ENCODE measurements at places on chromosomes 5 and 9.

DNA sequence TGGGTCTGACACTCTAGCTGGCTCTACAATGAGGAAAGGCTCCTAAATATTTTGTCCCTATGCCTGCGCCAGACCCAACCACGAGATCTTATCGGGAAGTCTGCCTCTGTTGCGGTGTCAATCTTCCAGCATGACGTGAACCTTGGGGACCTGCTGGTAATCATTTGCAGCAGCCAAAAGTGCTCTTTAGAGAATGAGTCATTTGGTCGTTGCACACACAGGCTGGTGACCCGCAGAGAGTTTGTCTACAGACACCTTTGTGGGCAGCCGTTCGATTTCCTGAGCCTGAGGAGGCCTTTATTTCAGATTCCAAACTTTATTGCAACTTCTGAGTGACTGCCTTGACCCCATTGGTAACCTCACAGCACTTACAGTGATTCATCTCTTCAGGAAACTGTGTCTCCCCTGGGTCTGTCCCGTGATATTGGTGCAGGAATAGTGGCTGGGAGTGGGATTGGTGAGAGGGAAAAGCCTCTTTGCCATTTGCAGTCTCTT is 326.1 kb downstream of the NSG2 start:
- DNase-seq, result no peak

DNA sequence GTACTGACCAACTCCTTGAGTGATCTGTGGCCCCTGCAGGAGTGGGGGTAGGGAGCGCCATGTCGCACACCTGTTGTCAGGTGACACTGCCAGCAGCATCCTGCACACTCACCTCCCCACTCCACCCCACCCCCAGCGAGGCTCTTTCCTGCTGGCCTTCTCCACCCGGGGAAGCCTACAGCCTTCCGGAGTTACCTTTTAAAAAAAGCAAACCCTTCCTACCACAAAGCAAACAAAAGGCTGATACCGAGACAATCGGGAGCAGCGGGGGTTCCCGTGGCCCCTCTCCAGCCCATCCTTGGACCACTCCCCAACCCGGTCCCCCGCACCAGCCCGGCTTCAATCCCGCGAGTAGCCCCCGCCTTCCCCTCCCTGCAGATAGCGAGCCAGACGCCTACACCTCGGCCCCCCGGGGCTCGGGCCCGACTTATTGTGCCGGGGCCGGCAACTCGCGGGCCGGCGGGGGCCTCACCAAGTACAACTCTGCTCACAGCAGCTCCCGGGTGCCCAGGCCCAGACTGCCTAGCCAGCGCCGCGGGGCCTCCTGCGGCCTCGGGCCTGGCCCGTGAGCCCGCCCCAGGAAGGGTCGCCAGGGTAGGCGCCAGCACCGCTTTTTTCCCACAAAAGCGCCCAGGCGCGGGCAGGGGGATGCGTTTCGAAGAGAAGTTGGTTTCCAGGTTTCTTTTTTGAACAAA is 724 bp downstream of the MACROH2A1 start:
- no peak for DNase-seq

GRCh38 chr5:13251623-13252376 is 692.7 kb downstream of the DNAH5 start:
- no peak for DNase-seq

DNA sequence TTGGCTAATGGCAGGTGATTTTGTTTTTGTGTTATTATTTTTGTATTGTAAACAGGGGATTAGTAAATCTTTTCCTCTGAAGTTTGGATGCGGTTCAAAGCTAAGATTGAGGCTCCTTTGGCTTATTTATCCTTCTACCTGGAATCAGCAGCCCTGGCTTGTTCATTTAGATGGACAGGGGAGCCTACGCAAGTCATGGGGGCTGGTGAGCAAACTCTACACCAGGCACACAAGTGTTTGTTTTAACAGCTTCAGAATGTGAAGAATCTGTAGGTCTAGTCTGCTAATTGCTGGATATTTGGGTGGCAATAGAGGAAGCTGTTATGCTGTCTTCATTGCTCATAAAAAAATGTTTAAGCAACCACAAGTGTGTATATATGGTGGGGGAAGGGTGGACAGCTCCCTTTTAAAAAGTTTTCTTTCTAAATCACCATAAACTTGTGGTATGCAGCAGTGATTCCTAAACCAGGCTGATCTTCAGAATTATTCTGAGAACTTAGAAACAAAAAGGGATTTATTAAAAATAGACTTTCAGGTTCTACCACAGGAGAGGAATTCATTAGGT is 20.7 kb downstream of the ZNF462 start:
- DNase-seq, result no peak

DNA sequence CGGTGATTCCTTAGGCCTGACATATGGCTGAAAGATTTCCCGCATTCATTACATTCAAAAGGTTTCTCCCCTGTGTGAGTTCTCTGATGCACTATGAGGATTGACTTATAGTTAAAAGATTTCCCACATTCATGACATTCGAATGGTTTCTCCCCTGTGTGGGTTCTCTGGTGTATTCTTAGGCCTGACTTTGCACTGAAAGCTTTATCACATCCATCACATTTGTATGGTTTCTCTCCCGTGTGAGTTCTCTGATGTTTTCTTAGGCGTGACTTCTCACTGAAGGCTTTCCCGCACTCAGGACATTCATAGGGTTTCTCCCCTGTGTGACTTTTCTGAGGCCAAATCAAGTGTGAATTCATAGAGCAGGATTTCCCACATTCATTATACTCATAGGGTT is 35.8 kb downstream of the ZNF782 start:
- DNase-seq, result no peak

GRCh38 chr5:160001457-160001856 is 7.5 kb upstream of the TTC1 start:
- DNase-seq, result no peak

DNA sequence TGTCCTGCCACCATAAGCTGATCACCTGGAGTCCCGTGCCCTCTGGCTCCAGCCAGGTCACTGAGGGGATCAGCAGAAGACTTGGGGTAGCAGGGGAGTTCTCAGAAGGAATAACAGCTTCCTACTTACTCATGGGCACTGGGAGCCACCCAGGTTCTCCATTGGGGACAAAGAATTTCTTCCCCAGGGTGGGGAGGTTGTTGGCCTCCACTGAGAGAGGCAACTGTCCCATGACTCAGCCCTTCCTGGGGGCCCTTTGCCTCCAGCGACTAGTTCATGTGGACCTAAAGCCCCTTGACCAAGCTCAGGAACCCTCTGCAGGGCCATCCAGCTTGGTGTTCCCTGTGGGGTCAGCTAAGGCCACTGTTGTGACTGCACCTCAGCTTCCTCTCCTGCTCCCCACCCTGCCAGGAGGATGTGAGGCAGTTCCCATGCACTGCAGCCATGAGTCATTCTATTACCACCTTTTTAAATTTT is 175.0 kb downstream of the AUH start:
- no peak for DNase-seq

DNA sequence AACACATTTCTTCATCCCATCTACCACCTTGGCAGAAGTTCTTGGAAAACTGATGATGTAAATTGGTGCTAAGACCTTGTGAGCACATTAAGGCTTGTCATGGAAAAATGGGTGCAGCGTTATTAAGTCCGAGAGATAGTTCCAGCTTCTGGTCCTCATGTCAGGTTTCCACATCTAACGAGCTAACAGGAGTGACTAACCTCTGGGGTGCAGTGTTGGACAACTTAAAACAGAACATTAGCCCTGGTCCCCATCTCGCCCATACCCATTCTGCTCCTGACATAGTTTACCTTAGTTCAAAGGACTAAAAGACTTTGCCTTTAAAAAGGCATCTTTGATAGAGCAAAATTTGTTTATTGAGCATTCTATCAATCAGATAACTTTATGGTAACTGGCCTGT is 128.0 kb downstream of the SLC1A3 start:
- no peak for DNase-seq

DNA sequence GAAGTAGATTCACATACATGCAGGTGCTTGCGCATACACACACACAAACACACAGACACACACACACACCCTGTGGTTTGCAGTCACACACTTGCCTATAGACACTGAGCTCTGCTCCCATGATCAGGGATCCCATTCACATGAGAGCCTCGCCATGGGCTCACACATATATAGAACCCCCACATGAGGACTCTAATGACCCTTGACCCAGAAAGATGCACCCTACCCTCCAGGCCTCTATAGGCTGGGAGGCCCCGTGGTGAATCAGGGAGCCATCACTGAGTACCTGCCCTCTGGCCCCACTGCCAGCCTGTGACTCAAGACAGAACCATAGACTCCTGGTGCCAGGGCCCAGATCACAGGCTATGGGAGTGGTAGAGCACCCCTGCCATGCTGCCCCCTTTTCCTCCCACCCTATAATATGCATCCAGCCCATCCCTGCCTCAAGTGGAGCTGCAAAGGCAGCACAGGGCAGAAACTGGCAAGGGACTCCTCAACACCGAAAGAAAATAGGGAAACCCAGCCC is 3.3 kb upstream of the AQP3 start:
- no peak for DNase-seq

- no peak for DNase-seq
Measured at GRCh38 chr5:94969174-94969573, 315.7 kb downstream of the MCTP1 start.

GRCh38 chr5:81969226-81969625 is 2.6 kb upstream of the ATG10 start:
- no peak for DNase-seq

- DNase-seq, result no peak
Measured at GRCh38 chr5:171984748-171985419, 21.6 kb downstream of the FBXW11 start.

DNA sequence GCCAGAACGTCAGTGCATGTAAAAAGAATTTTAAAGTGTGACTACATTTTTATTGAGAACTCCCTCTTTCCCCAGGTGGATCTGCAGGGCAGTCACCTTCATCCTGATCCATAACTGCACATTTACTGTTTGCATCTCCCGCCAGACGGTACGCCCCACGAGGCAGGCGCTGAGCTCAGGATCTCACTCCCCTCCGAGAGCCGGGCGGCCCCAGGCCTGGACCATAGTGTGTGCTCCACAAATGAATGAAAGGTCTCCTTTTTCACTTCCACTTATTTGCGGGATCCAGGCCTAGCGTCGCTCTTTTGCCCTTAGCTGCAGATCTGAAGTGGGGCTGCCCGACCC is 378 bp downstream of the DROSHA start:
- no peak for DNase-seq

GRCh38 chr5:9415091-9415490 is 130.8 kb downstream of the SEMA5A start:
- no peak for DNase-seq

DNA sequence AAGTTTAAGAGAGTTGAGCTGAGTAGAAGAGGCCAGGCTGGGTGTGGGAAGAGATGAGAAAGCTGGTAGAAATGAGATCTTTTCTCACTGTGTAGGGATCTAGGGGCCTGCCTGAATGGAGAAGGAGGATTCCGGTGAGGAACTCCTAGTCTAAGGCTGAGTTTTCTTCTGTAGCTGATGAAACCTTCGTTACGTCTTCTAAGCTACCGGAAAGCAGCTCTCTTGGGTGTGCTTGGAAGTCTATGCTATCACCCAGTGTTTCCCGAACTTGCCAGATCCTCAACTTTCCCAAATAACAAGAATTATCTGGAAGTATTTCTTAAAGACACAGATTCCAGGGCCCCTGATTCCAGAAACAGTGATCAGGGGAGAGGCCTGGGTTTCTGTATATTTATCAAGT is 55.4 kb upstream of the TNFSF15 start:
- DNase-seq, result no peak

DNA sequence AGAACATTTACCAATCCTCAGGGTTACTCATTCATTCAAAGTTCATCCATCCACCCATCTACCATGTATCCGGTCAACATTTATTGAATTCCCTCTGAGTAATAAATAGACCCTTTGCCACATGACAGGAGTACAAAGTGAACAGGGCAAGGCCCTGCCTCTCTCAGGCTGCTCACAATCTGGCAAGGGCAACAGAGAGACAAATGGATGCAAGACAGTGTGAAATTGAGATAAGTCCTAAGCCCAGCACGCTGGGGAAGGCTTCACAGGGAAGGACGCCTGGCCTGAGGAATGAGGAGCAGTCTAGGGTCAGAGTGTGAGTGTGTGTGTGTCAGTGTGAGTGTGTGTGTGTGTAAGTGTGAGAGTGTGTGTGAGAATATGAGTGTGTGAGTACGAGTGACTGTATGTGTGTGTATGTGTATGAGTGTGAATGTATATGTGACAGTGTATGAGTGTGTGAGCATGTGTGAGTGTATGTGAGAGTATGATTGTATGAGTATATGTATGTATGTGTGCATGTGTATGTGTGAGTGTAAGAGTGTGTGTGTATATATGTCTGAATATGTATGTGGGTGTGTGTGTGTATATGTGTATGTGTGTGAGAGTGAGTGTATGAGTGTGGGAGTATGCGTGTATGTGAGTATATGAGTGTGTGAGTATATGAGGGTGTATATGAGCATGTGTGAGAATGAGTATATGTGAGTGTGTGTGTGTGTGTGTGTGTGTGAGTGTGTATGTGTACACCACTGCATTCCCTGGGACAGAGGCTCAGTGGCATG is 145.6 kb downstream of the FSTL4 start:
- no peak for DNase-seq

DNA sequence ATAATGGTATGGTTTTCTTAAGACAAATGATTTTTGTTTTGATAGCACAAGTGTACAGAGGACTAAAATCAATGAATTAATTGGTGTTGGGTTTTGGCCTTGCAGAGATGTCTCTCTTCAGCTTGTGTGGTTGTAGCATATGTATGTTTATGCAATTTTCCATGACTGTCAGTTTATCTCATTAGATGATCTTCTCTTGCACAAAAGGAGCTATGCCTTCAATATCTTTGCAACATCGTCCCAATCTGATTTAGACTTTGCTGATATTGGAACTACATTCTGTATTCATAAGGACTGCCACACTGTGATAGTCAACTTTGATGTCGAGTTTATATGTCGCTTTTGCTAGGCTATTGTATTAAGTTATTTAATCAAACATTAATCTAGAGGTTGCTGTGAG is 140.0 kb upstream of the TAF11L2 start:
- no peak for DNase-seq

DNA sequence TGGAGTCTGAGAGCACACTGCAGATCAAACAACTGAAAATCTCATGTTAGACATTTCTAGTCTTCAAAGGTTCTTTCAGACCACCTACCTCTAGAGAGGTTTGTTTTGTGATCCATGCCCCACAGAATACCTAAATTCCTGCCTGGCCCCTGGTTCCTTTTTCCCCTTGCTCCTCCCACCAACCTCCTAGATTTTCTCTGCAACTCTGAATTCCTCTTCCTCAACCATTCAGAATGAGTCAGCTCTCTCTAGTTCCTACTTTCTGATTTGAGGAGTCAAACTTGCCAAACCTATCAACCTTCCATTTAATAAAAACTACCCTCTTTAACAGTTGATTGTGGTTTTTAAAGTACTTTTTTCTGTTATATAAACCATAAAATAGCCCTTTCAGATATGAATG is 83.2 kb upstream of the ZNF462 start:
- DNase-seq, result no peak

- no peak for DNase-seq
Measured at GRCh38 chr9:92097997-92098482, 17.2 kb downstream of the SPTLC1 start.

- DNase-seq, result no peak
Measured at GRCh38 chr5:10726179-10726912, 34.7 kb downstream of the DAP start.

- DNase-seq, result no peak
Measured at GRCh38 chr5:31106691-31107090, 86.8 kb upstream of the CDH6 start.
